Stimulated activated CD4-positive, alpha-beta T cell treated with anti-CD3 and anti-CD28 coated beads, Interleukin-4, amount 100 ng/mL, for 1 hour (primary cell): ENCODE measurements at places on chromosomes 4 and X.

- no peak for DNase-seq
These were observed 126.5 kb downstream of the DKK2 start for GRCh38 chr4:106909486-106910188.

- DNase-seq: no peak
These were observed 126.9 kb upstream of the TAPT1 start for GRCh38 chr4:16353165-16353564.

GRCh38 chrX:130144509-130144908, 21.1 kb downstream of the AIFM1 start:
- no peak for DNase-seq

DNA sequence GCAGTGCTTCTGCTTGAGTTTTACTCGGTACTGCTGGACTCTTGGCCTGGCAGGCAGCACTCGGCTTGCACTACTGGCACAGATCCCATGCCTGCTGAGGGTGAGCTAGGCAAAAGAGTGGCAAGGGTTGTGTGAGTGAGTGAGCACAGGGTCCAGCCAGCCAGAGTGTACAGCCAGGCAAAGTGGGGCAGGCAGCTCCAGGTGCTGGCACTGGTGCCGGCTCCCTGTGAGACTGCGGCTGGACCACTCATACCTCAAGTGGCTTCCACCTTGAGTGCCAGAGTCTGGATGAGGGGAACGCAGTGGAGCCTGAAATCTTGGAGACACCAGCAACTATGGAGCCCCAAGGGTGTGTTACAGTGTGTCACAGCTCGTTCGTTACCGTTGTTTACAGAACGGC, 1451.9 kb upstream of the AGA start:
- no peak for DNase-seq

GRCh38 chrX:116436358-116436816, at the start of gene SLC6A14:
TSS of gene SLC6A14 (plus strand) at chrX:116436606. CDS start at chrX:116436710, 104 bp downstream.
- no peak for DNase-seq

GRCh38 chr4:143512978-143513313, 556 bp upstream of the SMARCA5 start:
- no peak for DNase-seq

DNA sequence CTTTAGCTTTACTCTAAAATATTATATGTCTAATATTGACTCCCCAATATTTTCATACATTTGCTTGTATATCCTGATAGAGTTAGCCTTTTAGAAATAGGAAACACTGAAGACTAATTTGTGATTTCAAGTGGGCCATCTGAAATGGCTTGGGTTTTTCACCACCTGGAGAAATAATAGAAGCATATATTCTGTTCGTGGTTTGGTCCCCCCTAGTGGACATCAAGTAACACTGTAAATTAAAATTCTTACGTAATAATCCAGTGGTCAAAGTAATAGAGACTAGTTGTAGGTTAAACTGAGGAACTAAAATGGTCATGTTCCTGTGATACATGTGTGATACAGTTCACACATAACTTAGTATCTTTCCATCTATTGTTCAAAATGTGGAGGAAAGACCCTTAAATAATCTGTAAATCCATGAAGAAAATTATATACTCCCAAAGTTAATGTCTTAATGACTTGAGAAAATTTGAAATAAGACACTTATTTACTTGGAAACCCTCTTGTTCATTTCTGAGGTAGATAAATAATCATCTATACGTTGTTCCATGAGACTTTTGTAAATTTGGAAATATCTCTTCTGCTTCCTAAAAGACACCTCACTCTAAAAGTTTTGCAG, 79.8 kb upstream of the SMARCAD1 start:
- no peak for DNase-seq

GRCh38 chr4:62487016-62487415, 1286.9 kb downstream of the ADGRL3 start:
- no peak for DNase-seq

- peak; percentile 66 for DNase-seq
These were observed 580 bp upstream of the MMGT1 start for GRCh38 chrX:135974279-135974856.

GRCh38 chr4:172707622-172708021, 461.0 kb upstream of the GALNT7 start:
- no peak for DNase-seq
